Colonic mucosa (tissue), 4 donors: ENCODE measurements at places on chromosomes 6 and 20. TPM values are rescaled to one million over a fixed set of nuclear protein-coding genes. Genes with fewer than 3 reads are reported as not detected.
A peak's percentile ranks its signal among the peaks of the same experiment; 100 is the strongest.

DNA sequence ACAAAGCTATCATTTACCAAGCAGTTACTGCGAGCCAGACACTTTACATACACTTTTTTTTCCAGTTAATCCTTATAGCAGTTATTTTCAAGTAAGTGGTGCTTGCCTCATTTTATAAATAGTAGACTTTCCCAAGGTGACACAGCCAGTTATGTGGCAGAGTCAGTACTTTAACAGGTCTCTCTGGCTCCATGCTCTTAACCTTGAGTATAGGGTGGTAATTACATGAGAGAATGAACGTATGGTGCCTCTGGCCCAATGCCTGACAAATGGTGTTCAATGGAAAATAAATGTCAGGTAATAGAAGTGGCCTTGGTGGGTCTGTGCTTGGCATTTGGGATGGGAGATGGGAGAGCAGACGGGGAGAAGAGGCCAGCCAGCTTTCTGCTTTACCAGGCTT, 316.3 kb downstream of the SLC35F1 start:
- DNase-seq, result no peak

GRCh38 chr6:26224940-26225847, 138.0 kb downstream of the HFE start:
- no peak for DNase-seq

GRCh38 chr6:158207422-158207788, 39.3 kb downstream of the GTF2H5 start:
- no peak for DNase-seq

GRCh38 chr6:75557068-75557467, 44.6 kb upstream of the SENP6 start:
- DNase-seq, result no peak

DNA sequence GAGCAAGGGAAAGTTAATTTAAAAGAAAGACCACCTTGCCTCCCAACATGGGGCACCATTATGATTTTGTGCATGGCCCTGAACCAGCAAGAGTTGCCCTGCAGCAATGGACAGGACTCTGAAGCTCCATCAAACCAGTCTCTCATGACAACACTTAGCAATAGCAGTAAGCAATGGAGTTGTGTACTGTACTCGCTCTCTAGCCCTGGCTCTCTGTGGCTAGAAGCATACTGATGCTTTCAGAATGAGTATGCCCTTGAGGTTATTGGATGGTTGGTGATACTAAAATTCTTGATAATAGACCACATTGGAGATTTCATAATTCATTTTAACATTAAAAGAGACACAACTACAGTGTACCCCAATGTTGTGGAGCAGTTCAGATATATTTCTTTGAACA, 23.2 kb upstream of the LMBRD1 start:
- DNase-seq, result no peak

DNA sequence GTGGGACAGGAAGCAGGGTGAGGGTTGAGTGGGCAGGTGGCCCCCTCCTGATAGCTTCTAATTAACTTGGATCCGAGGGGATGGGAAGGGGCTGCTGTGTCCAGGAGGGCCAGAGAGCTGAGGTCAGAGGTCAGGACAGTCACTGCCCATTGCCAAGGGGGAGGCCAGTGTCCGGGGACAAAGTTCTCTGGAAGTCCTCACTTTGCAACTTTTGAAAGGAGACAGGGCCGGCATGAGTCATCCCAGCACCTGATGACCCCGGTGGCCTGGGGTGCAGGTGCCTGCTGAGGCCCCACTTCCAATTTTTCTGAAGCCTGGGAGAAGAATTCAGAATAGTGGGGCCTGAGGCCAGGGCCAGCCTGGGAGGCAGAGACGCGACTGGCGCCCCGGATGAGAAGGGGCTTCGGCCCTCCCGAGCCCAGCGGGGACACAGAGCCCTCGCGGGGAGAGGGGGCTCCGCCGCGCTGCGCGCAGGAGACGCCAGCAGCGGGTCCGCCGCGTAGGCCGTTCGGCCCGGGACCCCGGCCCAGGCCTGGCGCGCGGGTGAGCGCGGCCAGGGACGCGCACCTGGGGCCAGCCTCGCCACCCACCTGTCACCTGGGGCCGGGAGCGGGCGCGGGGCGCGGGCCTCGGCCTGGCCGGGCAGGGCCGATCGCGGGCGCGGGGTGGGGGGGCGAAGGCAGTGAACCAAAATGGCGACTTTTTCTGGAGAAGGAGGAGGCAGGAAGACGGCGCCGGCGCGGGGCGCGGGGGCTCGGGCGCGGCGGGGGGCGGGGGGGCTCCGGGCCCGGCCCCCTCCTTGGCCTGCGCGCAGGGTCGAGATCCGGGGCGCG, 586 bp downstream of the ZNF512B start:
- no peak for DNase-seq

DNA sequence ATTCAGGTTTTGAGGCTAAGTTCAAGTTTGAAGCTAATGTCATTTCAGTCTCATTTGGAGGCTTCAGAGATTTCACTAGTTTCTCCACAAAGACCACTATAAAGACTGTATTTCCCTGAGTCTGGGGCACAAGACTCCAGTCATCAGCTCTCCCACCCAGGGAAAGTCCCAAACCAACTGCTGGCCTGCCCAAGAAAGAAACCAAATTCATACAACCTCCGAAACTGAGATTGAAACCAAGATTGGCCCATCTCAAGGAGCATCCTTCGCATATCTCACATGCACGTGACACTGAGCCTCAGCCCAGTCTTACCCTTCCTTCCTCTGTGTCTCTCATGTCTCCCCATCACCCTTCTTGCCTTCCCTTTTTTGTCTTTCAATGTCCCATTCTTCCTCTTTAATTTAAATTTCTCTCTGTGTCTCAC, 3.5 kb upstream of the LTA start:
- no peak for DNase-seq

DNA sequence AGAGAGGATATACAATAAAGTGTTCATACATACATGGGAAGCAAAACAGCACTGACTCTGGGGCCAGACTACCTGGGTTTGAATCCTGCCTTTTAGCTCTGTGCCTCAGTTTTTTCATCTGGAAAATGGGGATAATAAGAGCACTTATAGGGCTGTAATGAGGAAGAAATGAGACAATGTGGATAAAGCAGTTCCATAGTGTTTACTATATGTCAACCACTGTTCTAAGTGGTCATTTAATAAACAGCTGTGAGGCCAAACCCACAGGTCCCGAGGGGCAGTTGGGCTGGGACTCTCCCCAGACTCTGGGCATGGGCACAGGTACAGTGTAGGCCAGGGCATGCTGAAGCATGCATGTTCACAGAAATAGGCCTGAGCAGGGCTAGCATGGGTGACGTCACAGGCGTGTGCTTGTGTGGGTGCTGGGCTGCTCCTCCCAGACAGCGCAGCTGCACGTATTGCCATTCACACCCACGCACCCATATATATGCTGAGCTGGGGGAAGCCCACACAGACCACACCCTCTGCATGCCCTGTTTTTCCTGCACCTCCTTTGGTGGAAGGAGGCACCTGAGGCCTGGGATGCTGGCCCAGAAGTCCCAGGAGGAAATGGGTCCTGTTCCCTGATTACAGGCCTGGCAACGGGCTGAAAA, 3.5 kb upstream of the PLCG1 start:
- DNase-seq, result peak; percentile 15

GRCh38 chr6:117555882-117556498, 46.3 kb downstream of the GOPC start:
- peak; percentile 71 for DNase-seq

- DNase-seq, result no peak
These were observed 11.3 kb downstream of the PAQR8 start for GRCh38 chr6:52373151-52373690.

- DNase-seq, result no peak
These were observed 20.9 kb upstream of the VNN1 start for GRCh38 chr6:132734694-132735236.

- no peak for DNase-seq
These were observed 477.1 kb downstream of the BTBD3 start for GRCh38 chr20:12394786-12395185.

GRCh38 chr20:24970754-24971153, 21.7 kb downstream of the CST7 start:
- no peak for DNase-seq

GRCh38 chr6:122200440-122200839, 199.0 kb upstream of the HSF2 start:
- no peak for DNase-seq

DNA sequence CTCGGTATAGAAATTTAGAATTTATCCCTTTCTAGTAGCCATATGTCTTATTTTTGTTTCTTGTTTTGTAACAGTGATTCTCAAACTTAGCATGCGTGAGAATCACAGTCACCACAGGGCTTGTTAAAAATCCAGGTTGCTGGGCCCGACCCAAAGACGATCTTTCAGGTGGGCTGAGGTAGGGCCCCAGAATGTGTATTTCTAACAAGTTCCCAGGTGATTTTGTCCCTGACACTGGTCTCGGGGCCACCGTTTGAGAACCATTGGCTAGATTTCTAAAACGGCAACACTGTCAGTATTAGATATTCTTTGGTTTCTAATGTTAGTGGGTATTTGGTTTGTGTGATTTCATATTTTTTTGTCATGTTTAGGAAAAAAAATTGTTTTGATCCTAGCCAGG, 9.9 kb downstream of the PFDN4 start:
- DNase-seq, result no peak

- no peak for DNase-seq
These were observed 99.9 kb downstream of the TCP11 start for GRCh38 chr6:35041086-35041861.

GRCh38 chr6:149440735-149441671, 40.9 kb downstream of the SUMO4 start:
- DNase-seq, result no peak

DNA sequence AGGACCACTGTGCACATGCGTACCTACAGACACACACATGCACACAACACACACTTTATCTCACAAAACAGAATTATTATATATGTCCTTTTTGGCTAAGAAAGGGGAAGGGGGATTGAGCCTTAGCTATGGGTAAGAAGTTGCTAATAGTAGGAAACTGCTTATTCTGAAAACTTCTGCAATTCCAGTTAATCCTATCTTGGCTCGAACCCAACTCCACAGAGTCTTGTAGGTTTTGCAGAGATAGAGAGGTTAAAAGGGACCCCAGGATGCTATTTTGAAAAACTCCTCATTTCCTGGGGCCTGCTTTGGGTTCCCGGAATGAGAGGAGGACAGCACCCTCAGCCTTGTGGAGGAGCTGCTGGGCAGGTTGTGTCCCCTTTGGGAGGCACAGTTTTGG, 233.8 kb downstream of the CLIC5 start:
- no peak for DNase-seq

DNA sequence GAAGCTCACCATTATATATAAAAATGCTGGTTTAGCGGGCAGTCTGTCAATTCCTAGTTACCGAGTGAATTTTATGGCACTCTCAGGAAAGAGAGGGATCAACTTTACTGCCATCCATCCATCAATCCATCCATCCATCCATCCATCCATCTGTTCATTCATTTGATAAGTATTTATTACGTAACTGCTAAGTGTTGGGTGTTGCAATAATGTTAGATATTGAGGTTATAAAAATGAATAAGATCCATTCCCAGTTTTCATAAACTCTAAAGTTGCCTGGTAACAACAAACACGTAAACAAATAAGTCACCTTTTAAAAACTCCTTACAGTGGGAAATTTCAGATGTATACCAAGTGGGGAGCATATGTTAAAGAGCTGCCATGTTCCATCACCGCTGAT, 36.8 kb downstream of the SASH1 start:
- no peak for DNase-seq

DNA sequence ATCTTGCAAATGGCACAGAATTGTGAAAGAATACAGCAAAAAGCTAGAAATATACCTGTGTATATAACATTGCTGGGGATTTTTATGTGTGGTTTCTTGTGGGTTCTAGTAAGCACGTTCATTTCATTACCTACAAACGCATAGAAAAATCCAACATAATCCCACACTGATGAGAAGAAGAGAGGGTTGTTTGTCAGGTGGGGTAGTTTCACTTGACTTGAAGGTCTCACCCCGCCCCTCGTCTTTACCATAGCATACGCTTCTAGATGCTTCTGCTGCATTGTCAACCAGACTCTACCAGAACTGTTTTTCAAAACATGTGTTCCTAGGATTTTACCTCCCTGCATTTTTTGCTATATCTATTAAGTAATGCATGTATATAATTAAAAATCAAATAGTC, 284.1 kb upstream of the TAB2 start:
- DNase-seq, result no peak

DNA sequence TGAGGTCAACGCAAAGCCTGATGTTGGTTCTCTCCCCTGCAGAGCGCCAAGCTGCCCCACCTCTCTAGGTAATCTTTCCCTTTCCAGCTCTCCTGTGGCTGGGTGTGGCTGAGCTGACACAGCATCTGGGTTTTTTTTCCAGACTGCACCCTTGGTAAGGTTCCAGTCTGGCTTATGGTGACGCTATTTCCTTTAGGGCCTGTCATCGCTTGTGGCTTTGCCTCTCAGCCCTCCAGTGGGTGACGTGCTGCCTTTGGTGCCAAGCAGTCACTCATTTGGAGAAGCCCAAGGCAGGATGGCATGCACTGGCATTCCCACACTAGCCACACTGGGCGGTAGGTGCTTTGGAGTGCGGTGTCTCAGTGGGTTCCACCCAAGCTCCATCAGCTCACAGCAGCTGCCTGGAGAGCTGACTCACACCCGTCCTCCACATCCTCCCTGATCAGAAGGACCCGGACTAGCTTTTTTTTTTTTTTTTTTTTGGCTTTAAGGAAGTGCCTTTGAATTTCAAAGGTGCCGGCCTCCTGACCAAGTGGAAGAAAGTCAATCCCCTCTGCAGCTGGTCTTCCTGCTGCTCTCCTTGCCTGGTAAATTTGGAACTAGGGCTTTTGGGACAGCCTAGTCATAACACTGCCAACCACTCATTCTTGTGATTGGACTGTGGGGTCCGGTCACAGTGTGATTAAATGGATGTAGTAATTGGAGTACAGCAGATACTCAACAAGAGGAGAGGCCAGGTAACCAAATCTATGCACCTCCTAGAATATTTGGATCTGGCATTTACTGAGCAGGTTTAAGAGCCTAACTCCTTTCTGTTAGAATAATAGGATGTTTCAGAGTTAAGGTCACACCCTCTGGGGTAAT, 153.6 kb downstream of the CD83 start:
- peak; percentile 73 for DNase-seq

DNA sequence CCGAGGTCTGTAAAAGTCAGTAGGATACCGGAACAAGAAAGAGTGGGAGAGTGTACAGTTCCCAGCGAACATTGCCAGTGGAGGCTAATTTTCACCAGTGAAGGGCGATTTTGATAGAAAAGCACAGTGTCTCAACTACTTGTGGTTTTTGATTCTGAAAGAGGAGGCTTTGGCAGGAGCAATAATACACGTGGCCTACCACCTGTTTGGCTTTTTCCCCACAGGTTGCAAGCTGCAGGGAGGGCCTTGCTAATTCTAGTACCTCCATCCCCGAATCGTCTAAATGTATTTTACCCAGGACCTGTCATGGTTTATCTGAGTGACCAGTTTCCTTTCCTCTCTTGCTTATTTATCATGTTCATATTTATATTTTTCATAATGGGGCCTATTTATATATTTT, 3.3 kb upstream of the EFCAB8 start:
- DNase-seq, result no peak

ADGB gene
- 0.57 TPM for total RNA-seq

COL9A3 gene
- total RNA-seq, result 2.7 TPM

LINC00237 gene
- total RNA-seq, result not detected

ARMC12 gene
- not detected for total RNA-seq

PI16 gene
- 2.6 TPM for total RNA-seq

RRBP1 gene
- total RNA-seq, result 509 TPM

OGFR gene
- 36.8 TPM for total RNA-seq

SSTR4 gene
- total RNA-seq, result not detected

WASF1 gene
- 4.8 TPM for total RNA-seq

GPR6 gene
- total RNA-seq, result not detected

OPN5 gene
- total RNA-seq, result not detected

HLA-DMB gene
- 6.7 TPM for total RNA-seq

PXMP4 gene
- total RNA-seq, result 18.1 TPM
